A549 treated with CORT108297 at 1 μM for 4 hours (cell line): ENCODE measurements at places on chromosomes 1 and 21. TPM values are rescaled to one million over a fixed set of nuclear protein-coding genes. Genes with fewer than 3 reads are reported as not detected.

Gene BMP8A
- 0.07 to 0.16 TPM (median 0.12 TPM) in 4 of 5 replicates, not detected in the other for total RNA-seq

Gene AMY2A
- not detected in 5 replicates for total RNA-seq

Gene VCAM1
- 0.02 to 0.08 TPM (median 0.05 TPM) in 5 replicates for total RNA-seq

Gene RORC
- total RNA-seq: 0.03 to 0.06 TPM (median 0.04 TPM) in 4 of 5 replicates, not detected in the other

Gene CCDC27
- not detected in 5 replicates for total RNA-seq

Gene ISG15
- total RNA-seq: 18.3 to 28.3 TPM (median 22.6 TPM) in 5 replicates

Gene FCRL5
- not detected in 5 replicates for total RNA-seq

Gene ADAM30
- not detected in 5 replicates for total RNA-seq

Gene OR6K2
- not detected in 5 replicates for total RNA-seq

Gene PRDM16
- 0.05 to 0.32 TPM (median 0.14 TPM) in 5 replicates for total RNA-seq

Gene CASZ1
- total RNA-seq: 1.7 to 1.8 TPM (median 1.8 TPM) in 5 replicates

Gene CD84
- total RNA-seq: not detected in 5 replicates

Gene KRTAP19-3
- total RNA-seq: not detected in 5 replicates

Gene ZNF683
- total RNA-seq: not detected in 5 replicates

Gene SLFNL1
- 0.02 to 0.09 TPM (median 0.05 TPM) in 4 of 5 replicates, not detected in the other for total RNA-seq

Gene FHAD1
- total RNA-seq: 0.44 to 0.62 TPM (median 0.55 TPM) in 5 replicates

Gene SLC30A1
- 20.4 to 26.3 TPM (median 23.2 TPM) in 5 replicates for total RNA-seq

Gene NUDT4B
- total RNA-seq: 0.35 to 3.2 TPM (median 1.6 TPM) in 5 replicates

Gene IL12RB2
- total RNA-seq: 0.02 to 0.14 TPM (median 0.08 TPM) in 3 of 5 replicates, not detected in the others

Gene ZNF695
- total RNA-seq: 2.1 to 2.9 TPM (median 2.5 TPM) in 5 replicates

Gene C1orf115
- 4.1 to 6.3 TPM (median 5.5 TPM) in 5 replicates for total RNA-seq

Gene SPTA1
- total RNA-seq: not detected in 5 replicates

Gene KIF17
- 1.1 to 1.6 TPM (median 1.5 TPM) in 5 replicates for total RNA-seq

Gene TMEM269
- 0.06 to 0.16 TPM (median 0.08 TPM) in 5 replicates for total RNA-seq
